ENCODE measurements at places on chromosomes 13 and 19. TPM values are rescaled to one million over a fixed set of nuclear protein-coding genes. Genes with fewer than 3 reads are reported as not detected.

Gene AMER2
- not detected for total RNA-seq

Gene IGFL2
- not detected for total RNA-seq

Gene ZNF155
- 5.0 TPM for total RNA-seq

Gene ZSCAN4
- not detected for total RNA-seq

Gene COL5A3
- total RNA-seq, result 0.18 TPM

Gene PSG6
- not detected for total RNA-seq

Gene C5AR1
- total RNA-seq, result 2.7 TPM

Gene THSD1
- 3.3 TPM for total RNA-seq

Gene ZNF555
- 7.3 TPM for total RNA-seq

Gene TNFSF9
- total RNA-seq, result 2.9 TPM

Gene COLGALT1
- total RNA-seq, result 97.2 TPM

Gene SERTAD3
- total RNA-seq, result 35.7 TPM

Gene HNRNPA1L2
- total RNA-seq, result 3.2 TPM

Gene DCT
- total RNA-seq, result not detected

Gene C19orf85
- total RNA-seq, result not detected

Gene FGF14
- total RNA-seq, result 0.03 TPM

Gene SPACA4
- total RNA-seq, result not detected

Gene GPR12
- not detected for total RNA-seq

Gene ZNF506
- 11.4 TPM for total RNA-seq

Gene MYBPC2
- 0.18 TPM for total RNA-seq
